Left kidney (tissue), 8 donors: ENCODE measurements at places on chromosomes 11 and 22. TPM values are rescaled to one million over a fixed set of nuclear protein-coding genes. Genes with fewer than 3 reads are reported as not detected.

Gene SOX10
- 1.3 TPM for polyA plus RNA-seq

Gene ZBTB16
- polyA plus RNA-seq, result 0.93 TPM

Gene HTR3A
- polyA plus RNA-seq, result not detected

Gene RTN4RL2
- polyA plus RNA-seq, result 2.5 TPM

DNA sequence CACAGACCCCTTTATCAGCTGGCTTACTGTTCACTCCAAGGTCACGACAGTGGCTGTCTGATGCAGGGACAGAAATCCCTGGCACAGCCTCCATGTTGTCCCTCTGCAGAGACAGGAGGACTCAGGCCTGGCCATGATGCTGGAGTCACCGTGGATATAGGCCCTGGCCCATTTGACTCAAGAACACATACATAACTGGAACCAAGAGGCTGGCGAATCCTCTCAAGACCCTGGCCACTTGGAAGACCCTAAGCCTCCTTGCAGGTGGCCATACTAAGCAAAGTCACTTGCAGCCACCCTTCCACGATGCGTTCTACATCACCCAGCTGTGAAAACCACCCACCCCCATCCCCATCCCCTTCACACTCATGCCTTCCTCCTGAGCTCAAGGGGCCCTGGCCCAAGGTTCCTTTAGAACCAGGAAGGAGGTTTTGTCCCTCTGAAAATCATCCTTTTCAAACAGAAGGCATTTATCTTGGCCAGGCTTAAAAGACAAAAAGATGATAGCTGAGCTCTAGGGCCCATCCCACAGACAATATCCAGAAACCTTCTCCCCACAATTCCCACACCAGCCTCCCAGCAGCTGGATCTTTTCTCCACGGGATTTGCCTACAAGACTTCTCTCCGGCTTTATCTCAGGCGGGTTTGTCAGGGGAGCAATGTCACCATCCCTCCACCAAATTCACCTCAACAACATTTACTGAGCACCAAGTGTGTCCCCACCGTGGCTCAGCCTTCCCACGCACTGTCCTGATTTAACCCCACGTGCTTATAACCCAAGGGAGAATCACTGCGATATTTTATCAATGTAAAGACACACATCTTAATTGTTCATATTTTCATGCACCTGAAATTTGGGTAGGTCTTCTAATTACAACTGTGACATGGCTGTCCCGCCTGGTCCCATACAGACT lies 123.4 kb upstream of the SERPIND1 start:
- DNase-seq, result no peak

- DNase-seq, result no peak
Measured at GRCh38 chr11:62482753-62483152, 63.9 kb downstream of the AHNAK start.

- DNase-seq, result no peak
Measured at GRCh38 chr11:132818951-132819350, 713.4 kb downstream of the OPCML start.

GRCh38 chr22:26887916-26888315 lies 230.5 kb downstream of the MIAT start:
- DNase-seq, result no peak

DNA sequence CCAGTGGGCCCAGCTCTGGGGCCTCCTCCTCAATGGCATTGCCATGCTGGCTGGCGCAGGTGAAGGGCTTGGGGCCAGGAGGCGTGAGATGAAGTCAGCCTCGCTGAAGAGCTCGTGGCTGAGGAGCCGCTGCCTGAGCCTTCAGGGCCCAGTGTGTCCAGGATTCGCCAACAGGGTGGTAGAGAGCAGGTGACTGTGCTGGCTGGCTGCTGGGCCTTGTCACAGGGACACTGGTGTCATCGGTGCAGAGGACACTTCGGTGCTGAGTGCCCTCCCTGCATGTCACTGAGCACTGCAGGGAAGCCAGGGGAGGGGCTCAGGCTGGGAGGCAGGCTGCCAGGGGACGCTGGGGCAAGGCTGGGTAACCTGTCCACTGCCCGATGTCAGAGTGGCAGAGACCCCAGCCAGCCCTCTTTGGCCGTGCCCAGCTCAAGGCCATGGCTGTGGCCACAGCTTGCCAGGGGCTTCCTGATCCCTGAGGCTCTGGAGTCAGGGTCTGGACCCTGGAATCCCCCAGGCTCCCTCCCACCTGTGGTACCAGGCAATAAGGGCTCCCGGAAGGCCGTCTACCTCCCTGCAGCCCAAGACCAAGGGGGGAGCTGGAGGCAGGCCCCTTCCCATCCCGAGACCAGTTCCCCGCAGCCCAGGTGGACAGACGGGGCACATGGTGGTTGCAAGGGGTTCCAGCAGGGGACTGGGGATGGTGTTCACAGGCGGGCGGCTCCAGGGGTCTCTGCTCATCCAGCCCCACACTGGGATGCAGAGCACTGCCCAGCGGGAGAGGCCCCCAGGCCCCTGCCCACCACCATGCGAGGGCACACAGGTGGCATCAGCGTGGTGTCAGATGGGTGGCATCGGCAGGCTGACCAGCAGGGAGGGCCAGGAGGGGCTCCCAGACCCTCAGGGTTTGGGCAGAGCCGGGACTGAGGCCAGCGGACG lies 63.9 kb downstream of the ARFGAP3 start:
- DNase-seq, result no peak

- no peak for DNase-seq
Measured at GRCh38 chr11:36089920-36090319, 146.1 kb downstream of the LDLRAD3 start.
